Keratinocyte (primary cell): ENCODE measurements at places on chromosomes 5 and 9. TPM values are rescaled to one million over a fixed set of nuclear protein-coding genes. Genes with fewer than 3 reads are reported as not detected.

DNA sequence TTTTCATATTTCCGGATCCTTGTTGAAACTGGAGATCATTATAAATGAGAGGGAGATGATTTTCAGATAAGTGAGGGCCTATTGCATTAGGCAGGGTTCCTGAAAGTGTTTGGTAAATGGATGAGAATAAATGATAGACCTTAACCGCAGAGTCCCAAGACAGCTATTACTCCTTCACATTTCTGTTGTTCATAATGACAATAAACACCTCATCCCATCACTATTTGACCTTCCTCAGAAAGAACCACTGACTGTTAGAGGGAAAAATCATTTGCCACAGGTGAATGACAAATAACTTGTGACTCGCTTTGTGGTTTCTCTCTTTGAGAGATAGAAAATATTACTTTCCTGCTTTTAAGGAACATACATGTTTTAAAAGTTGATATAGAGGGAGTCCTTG lies 47.3 kb upstream of the TRMT10B start:
- no peak for DNase-seq
- H3K27ac ChIP-seq: no peak overlapping the region
- H3K36me3 ChIP-seq: no peaks in the 10 kb centered on the region

- H3K27ac ChIP-seq: peak overlapping the region; percentile 88
- peak; percentile 98 for DNase-seq
- H3K27me3 ChIP-seq: no peaks in the 10 kb centered on the region
- H3K36me3 ChIP-seq: no peaks in the 10 kb centered on the region
- no peak overlapping the region for H3K4me3 ChIP-seq
Measured at GRCh38 chr9:106892632-106893031, 29.7 kb downstream of the ZNF462 start.

GRCh38 chr5:179780362-179780761 lies 13.4 kb upstream of the LTC4S start:
- H3K27ac ChIP-seq: no peak overlapping the region
- no peak overlapping the region for H3K4me3 ChIP-seq
- no peak for DNase-seq
- no peaks in the 10 kb centered on the region for H3K4me1 ChIP-seq

The RNF183 gene
- 0.10 TPM in 1 of 3 replicates, not detected in the others for polyA plus RNA-seq

The TAF11L10 gene
- not detected in 3 replicates for polyA plus RNA-seq

GRCh38 chr5:89168766-89169165 lies 285.8 kb upstream of the MEF2C start:
- H3K4me3 ChIP-seq: no peak overlapping the region
- no peak overlapping the region for H3K27ac ChIP-seq
- DNase-seq: no peak
- H3K36me3 ChIP-seq: no peaks in the 10 kb centered on the region
- no peaks in the 10 kb centered on the region for H3K4me1 ChIP-seq

DNA sequence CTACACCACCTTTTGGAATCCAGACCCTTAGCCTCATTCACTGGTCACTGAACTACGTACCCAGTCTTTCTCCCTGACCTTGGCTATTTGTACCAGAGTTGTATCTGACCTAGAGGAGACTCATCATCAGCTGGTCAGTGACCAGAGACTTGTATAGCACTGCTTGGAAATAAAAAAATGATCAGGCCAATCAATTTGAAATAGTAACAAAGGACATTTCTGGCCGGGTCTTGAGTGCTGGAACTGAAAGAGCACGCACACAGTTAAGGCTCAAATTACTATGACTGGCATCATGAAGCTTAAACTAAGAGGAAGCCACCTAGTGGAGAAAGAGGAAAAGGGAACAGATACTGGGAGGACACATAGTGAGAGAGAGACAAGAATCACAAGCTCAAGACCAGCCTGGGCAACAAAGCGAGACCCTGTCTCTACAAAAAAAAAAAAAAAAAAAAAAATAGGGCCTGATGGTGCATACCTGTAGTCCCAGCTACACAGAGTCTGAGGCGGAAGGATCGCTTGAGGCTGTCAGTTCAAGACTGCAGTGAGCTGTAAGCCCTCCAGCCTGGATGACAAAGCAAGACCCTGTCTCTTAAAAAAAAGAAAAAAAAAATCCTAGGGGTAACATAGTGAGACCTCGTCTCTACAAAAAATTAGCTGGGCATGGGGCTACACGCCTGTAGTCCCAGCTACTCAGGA lies 12.8 kb upstream of the SRP19 start:
- no peaks in the 10 kb centered on the region for H3K27me3 ChIP-seq
- H3K4me3 ChIP-seq: no peak overlapping the region
- peak; percentile 23 for DNase-seq
- no peaks in the 10 kb centered on the region for H3K36me3 ChIP-seq
- no peak overlapping the region for H3K27ac ChIP-seq

The TEK gene
- polyA plus RNA-seq: 0.01 to 0.05 TPM (median 0.03 TPM) in 3 replicates

The KLF4 gene
- 14.9 to 37.1 TPM (median 31.5 TPM) in 3 replicates for polyA plus RNA-seq

DNA sequence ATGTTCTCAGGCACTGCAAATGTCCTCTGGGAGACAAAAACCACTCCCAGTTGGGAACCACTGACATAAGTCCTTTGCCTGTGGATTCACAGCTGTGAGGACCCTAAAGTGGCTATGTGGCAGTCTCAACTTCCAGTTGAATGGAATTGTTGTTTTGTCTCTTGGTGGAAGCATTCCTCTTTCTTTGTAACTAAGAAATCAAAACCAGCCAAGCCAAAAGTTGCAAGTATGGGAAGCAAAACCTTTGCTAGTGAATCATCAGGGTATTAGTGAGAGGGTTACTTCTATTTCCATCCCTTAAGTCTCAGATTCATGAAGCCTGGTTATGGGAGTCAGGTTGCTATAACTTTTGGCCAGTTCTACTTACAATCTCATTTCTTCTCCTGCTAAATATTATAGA lies 49.8 kb upstream of the RPS23 start:
- H3K27me3 ChIP-seq: peaks cover 3% of the 10 kb centered on the region
- no peaks in the 10 kb centered on the region for H3K36me3 ChIP-seq
- H3K27ac ChIP-seq: no peak overlapping the region
- DNase-seq: no peak
- H3K4me1 ChIP-seq: no peaks in the 10 kb centered on the region

The ARL14EPL gene
- not detected in 3 replicates for polyA plus RNA-seq

The WDR70 gene
- 17.4 to 25.1 TPM (median 18.4 TPM) in 3 replicates for polyA plus RNA-seq

- H3K4me3 ChIP-seq: no peak overlapping the region
- no peaks in the 10 kb centered on the region for H3K36me3 ChIP-seq
- H3K27ac ChIP-seq: peak overlapping the region; percentile 49
- H3K4me1 ChIP-seq: peaks cover 31% of the 10 kb centered on the region
- no peaks in the 10 kb centered on the region for H3K27me3 ChIP-seq
- DNase-seq: no peak
Measured at GRCh38 chr9:20557890-20558565, 64.3 kb downstream of the MLLT3 start.

- peaks cover 32% of the 10 kb centered on the region for H3K27me3 ChIP-seq
- no peaks in the 10 kb centered on the region for H3K4me1 ChIP-seq
- no peaks in the 10 kb centered on the region for H3K36me3 ChIP-seq
Measured at GRCh38 chr9:121453232-121453892, 46.3 kb downstream of the GGTA1 start.

- no peak overlapping the region for H3K27ac ChIP-seq
- H3K36me3 ChIP-seq: no peaks in the 10 kb centered on the region
- H3K27me3 ChIP-seq: no peaks in the 10 kb centered on the region
- H3K4me3 ChIP-seq: no peak overlapping the region
- no peak for DNase-seq
Measured at GRCh38 chr5:144857454-144857853, 686.8 kb downstream of the KCTD16 start.

DNA sequence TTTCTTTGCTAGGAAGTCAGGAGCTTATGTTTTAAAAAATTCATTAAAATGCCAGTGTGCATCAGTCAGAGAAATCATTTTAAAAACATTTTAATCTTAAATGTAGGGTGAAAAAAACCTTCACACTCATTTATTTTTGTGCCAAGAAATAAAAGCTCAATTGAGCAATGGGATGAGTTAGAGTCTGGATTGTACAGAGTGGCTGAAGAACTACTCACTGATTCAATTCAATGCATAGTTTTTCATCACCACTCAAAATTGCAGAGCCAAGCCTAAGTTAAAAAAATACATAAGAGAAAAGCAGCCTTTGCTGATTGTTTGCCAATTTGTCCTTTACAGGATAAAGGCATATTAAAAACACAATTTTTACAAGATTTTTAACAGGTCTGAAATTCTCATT lies 168.2 kb upstream of the DMRTA1 start:
- no peaks in the 10 kb centered on the region for H3K36me3 ChIP-seq
- no peak overlapping the region for H3K4me3 ChIP-seq
- DNase-seq: no peak
- no peak overlapping the region for H3K27ac ChIP-seq

- peaks cover 7% of the 10 kb centered on the region for H3K27me3 ChIP-seq
- no peaks in the 10 kb centered on the region for H3K36me3 ChIP-seq
- H3K4me3 ChIP-seq: no peak overlapping the region
Measured at GRCh38 chr9:76691517-76692313, 72.5 kb upstream of the PCA3 start.

DNA sequence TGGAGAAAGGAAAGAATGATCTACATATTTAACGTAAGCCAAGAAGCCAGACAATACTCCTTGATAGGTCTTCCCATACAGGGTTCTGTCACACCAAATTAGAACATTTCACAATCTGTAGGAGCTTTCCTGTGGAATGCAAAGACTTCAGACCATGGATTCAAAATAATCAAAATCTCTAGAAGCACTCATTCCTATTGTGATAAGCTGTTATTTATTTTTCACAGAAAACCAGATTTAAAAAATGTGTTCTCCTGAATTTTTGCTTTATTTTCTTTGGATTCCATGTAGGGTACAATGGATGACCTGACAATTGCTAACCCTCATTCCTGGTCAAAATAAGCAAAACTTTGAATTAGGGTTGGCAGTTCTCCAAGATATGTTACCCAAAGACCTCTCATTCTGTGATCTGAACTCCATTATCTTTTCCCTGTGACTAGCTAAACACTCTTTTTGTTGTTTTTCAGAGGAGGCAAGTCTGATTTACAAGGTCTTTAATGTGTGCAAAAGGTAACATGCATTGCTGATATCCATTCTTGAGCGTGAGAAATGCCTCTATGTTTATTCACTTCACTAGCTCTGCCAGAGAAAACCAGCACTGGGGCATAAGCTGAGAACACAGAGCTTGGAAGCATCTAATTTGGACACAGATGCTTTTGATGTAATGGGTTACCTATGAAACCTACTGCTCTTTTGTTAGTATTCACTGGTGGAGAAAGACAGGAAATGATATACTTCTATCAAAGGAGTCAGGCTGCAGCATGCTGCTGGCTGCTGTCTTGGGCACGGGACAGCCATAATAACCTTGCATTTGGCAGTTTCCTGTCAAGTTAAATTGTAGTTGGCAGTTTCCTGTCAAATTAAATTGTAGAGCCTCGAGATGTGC lies 31.4 kb downstream of the ACTBL2 start:
- no peaks in the 10 kb centered on the region for H3K36me3 ChIP-seq
- DNase-seq: no peak
- H3K4me3 ChIP-seq: no peak overlapping the region
- H3K27me3 ChIP-seq: no peaks in the 10 kb centered on the region
- H3K4me1 ChIP-seq: peaks cover 7% of the 10 kb centered on the region

GRCh38 chr9:371349-371748 lies 156.7 kb downstream of the DOCK8 start:
- DNase-seq: no peak
- H3K4me1 ChIP-seq: no peaks in the 10 kb centered on the region
- no peak overlapping the region for H3K4me3 ChIP-seq
- H3K36me3 ChIP-seq: no peaks in the 10 kb centered on the region

The TSTD2 gene
- 11.5 to 17.8 TPM (median 17.2 TPM) in 3 replicates for polyA plus RNA-seq

DNA sequence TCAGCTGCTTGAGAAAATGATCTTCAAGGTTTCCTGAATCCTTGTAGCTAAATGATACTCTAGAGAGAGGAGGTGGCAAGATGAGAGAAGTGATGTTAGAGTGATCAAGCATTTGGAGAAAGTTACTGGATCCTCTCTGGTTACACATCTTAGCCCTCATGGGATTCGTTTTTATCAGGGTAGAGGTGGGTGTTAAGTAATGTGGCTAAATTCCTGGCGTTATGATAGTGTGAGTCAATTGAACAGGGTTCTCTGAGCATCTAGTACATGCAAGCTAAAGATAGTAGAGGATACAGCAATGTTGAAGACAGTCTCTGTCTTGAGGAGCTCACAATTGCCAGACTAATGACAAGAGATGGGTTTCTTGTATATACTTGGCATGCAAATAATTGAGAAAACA lies 123.7 kb downstream of the PSD2 start:
- peaks cover 5% of the 10 kb centered on the region for H3K27me3 ChIP-seq
- H3K4me1 ChIP-seq: peaks cover 6% of the 10 kb centered on the region
- no peaks in the 10 kb centered on the region for H3K36me3 ChIP-seq
- no peak overlapping the region for H3K4me3 ChIP-seq
- no peak for DNase-seq

DNA sequence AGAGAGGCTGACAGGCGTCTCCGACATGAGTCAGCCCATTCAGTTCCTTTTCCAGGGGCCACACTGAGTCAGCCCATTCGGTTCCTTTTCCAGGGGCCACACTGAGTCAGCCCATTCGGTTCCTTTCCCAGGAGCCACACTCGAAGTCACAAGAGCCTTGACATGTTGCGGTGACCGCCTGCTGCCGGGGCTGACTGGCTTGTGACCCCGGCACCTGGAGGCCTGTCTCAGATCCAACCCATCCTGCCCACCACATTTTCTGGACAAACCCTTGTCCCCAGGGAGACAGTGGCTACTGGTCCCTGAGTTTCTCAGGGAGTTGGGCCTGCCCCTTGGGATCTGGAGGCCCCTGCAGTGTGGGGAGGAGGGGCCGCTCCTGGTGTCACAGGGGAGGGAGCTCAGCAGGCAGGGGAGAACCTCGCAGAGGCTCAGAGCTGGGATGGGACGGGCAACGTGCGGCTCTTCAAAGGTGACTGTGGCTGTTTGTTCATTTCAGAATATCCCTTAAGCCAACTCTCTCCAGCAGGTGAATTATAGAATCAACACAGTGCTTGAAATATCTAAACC lies 40.5 kb upstream of the LPCAT1 start:
- H3K4me3 ChIP-seq: no peak overlapping the region
- peak; percentile 26 for DNase-seq
- no peaks in the 10 kb centered on the region for H3K36me3 ChIP-seq
- H3K27ac ChIP-seq: no peak overlapping the region
- H3K4me1 ChIP-seq: peaks cover 10% of the 10 kb centered on the region

GRCh38 chr5:156865427-156865826 lies 15.3 kb downstream of the PPP1R2B start:
- H3K4me1 ChIP-seq: no peaks in the 10 kb centered on the region
- no peaks in the 10 kb centered on the region for H3K27me3 ChIP-seq
- H3K27ac ChIP-seq: no peak overlapping the region
- DNase-seq: no peak
